ENCODE measurements at places on chromosomes 6 and 20. TPM values are rescaled to one million over a fixed set of nuclear protein-coding genes. Genes with fewer than 3 reads are reported as not detected.

Gene CCN2
- 179 TPM for total RNA-seq

DNA sequence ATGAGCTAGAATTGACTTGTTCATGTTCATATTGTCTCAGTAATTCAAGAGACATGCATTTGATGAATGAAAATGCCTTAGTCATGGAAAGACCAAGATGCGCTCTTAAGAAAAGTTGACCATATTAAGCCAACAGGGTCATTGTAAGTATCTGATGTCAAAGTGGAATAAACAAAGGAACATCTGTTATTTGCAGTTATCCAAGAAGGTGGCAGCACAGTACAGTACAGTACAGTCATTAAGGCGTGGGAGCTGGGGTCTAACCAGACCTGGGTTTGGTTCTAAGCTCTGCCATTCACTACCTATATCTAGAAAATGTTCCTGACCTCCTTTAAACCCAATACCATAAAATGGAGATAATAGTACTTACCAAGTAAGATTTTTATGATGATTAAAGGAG lies 178.1 kb downstream of the BACH2 start:
- no peak for DNase-seq

Gene CPXM1
- total RNA-seq, result 0.54 TPM

Gene DYNLT2
- total RNA-seq, result 2.2 TPM

- DNase-seq, result peak; percentile 61
Observed at GRCh38 chr6:158016571-158017383, 35.1 kb downstream of the SYNJ2 start.

DNA sequence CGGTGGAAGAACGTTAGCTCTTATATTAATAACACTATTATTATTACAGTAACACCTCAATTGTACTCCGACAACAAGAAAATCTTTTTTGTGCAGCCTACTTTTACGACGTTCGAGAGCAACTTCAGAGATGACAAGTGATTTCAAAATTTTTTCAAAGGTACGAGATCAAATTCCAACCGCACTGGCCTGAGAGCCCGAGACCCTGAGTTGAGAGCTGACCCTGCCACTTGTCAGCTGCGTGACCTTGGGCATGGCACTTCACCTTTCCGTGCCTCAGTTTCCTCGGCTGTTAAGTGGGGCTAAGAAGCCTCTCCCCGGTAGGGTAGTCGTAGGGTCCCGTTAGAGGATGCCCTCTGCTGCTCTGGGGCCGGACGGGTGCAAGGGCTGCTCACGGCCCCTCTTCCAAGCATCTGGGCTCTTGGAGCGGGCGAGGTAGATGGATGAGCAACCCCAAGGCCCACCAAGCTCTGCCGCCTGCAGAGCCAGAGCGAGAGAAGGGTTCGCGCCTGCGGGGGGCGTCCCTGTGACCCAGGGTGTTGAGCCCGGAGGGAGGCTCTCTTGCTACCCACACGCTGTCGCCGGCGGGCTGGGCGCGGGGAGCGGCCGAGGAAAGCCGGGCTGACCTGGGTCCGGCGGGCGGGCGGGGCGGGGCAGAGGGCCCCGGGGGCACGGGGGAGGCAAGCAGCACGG lies 510 bp downstream of the NDRG3 start:
- peak; percentile 68 for DNase-seq

GRCh38 chr20:13221313-13221672 lies 219 bp downstream of the ISM1 start:
- DNase-seq, result no peak

DNA sequence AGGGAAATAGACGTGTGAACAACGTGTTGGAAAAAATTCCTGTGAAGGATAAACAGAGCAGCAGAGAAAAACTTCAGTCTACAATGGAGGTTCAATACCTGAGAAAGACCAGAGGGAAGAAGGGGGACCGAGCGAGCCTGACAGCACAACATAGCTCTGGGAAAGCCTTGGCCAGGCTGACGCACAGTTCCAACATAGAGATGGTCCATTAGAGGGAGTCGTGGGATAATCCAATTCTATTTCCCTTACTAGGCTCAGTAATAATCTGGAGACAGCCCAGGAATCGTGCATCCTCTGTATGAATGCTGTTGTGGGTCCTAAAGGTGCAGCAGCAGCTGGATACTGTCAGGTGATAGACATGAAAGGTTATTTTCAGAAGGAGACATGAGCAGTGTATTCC lies 370.8 kb upstream of the BTBD3 start:
- no peak for DNase-seq

Gene BHLHE23
- total RNA-seq, result not detected

Gene SLC12A5
- not detected for total RNA-seq

Gene TMEM244
- not detected for total RNA-seq

DNA sequence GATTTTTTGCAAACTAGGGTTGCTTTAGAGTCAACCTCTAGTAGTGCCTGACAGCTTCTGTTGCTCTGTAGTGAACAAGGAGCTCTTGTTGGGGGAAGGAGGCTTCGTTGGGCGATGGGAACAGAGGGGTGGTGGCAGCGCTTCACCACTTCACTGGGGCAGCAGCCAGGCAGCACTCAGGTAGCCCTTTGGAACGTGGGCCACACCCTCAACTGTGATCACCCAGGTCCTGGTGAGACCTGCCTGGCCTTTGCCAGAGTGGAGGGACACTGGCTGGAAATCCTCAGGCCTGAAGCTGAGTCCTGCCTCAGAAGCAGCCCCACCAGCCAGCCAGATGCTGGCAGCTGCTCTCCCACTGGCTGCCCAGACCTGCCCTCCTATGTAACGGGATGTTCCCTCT lies 10.4 kb upstream of the EDN3 start:
- DNase-seq, result no peak

DNA sequence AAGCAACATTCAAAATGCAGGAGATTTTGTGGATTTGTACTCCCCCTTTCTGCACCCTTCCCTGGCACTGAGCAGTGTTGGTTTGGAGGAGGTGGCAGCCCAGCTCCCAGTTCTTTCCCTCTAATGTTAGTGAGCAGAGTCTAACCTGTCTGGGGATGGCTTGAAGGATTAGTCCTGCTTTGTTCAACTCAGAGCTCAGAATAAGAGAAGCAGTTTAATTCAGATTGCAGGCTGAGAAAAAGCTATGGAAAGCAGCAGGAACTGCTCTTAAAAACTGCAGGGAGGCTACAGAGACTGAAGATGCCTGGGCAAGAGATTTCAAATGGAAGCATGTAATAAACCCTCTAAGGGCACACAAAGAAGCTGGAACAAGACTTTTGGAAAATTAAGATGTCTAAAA lies 223.4 kb upstream of the GGTLC1 start:
- no peak for DNase-seq

DNA sequence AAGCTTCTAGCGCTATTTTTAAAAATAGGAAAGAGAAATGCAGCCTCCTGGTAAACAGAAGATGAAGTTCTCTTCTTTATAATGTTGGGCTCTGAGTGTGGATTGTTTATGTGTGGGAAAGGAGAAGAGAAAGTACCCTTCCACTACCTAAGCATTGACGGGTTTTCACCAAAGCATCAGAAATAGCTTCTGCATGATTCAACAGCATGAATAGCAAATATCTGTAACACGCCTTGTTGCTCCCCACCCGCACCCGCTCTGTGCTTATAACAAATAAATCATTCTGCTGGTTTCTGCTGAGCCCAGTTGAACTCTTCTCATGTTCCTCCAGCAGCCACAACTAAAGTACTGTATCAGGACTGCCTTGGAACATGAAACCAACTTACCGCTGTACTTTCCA lies 20.7 kb downstream of the TXLNB start:
- no peak for DNase-seq

DNA sequence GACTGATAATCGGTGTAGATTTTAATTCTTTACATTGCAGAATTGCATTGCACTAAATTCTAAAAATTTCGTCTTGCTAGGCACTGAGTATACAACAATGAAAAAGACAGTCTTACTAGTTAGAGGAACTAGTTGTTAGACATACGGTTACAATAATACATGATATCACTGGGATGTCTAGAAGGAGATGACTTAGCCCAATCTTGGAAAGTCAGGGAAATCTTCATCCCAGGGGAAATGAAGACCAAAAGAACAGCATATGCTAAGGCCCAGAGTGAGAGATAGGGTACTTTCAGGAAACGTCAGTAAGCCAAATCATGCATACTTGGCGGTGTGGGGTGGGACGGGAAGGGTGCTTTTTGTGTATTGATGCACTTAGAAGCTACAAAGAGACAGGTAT lies 901 bp downstream of the CEP57L1 start:
- DNase-seq, result no peak

Gene BMP6
- total RNA-seq, result 5.3 TPM

Gene CPNE5
- total RNA-seq, result 1.9 TPM

DNA sequence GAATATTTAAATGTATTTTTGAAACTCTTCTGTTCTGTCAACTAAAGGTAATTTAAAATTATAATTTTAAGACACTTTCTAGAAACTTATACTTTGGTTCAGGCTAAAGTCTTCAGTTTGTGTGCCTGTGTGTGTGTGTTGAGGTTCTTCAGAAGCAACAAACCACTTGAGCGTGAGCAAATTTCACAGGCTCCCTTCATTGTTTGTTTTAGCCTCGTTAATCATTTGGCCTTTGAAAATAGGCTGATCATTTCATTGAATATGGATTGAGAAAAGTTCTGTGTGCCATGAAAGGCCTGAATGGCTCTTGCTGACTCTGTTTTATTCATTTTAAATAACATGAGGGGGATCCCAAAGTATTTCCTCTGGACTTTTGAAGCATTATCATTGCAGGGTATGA lies 420.1 kb downstream of the CDKAL1 start:
- DNase-seq, result no peak
